ENCODE measurements at places on chromosomes 11 and 22.

DNA sequence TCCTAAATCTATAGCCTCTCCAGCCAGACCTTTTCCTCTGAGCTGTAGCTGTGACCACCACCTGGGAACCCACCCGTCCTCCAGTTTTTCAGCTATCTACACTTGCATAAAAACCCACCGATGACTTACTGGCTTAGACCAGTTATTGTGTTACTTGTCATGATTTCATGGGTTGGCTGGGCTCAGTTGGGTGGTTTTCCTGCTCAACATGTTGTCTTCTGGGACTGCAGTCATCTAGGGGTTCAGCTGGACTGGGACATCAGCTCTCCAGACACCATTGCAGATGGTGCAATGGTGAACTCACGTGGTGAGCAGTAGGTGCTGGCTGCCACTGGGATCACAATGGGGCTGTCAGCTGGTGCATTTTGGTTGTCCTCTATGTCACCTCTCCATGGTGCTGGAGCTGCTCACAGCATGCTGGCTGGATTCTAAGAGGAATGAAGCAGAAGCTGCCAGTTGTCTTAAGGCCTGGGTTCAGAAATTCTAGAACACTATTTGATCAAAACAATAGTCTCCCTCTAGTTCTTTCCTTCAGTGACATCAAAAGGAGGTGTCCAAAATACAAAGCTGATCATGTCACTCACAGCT is 1.3 kb upstream of the SYT13 start:
- DNase-seq = no peak

GRCh38 chr11:128619540-128620308 is 32.4 kb upstream of the ETS1 start:
- no peak for DNase-seq

DNA sequence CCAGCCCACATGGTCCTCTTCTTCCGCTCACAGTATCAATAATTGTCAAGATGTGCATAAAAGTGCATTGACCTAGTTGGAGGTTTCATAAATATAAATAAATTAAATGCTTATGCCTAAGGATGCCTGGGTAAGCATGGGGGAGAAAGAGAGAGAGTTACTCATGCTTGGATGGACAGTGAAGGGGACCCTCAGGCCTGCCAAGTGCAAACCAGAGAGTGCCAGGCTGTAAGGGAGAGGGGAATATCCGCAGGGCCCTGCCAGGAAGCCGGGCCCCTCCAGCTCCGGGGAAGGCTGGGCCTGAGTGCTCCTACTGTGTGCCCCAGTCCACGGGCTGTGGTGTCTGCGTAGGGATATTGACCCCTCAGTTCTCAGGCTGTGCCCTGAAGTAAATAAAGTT is 214.6 kb downstream of the DSCAML1 start:
- no peak for DNase-seq

DNA sequence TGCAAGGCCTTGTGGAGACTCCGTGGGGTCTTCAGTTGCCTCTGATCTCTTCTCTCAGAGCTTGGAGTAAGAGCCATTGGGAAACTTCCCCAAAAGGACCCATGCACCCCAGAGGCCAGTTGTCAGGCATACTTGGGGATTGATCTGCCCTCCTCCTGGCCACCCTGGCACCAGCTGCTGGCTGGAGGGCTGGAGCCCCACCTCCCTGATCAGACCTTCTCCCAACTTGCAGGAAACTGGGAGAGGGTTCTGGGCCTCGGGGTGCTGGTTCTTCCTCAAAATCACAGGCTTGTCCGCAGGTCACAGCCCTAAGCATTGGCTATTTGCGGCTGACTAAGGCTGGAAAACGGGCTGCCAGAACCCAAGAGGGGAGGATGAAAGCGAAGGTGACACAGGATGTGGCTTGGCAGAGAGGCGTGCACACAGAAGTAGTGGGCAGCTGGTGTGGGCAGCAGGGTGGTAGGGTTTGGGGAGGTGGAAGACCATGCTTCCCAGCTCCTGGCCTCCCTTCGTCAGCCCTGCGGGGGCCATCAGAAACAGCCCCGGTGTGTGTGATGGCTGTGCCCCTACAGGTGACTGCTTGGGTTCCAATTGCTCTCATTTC is 1.3 kb upstream of the DGKZ start:
- no peak for DNase-seq

GRCh38 chr11:47850337-47850736 is 2.2 kb upstream of the NUP160 start:
- no peak for DNase-seq

- DNase-seq = no peak
Measured at GRCh38 chr22:45896153-45896951, 80.6 kb downstream of the WNT7B start.
